ENCODE measurements at places on chromosomes 5 and 9.

DNA sequence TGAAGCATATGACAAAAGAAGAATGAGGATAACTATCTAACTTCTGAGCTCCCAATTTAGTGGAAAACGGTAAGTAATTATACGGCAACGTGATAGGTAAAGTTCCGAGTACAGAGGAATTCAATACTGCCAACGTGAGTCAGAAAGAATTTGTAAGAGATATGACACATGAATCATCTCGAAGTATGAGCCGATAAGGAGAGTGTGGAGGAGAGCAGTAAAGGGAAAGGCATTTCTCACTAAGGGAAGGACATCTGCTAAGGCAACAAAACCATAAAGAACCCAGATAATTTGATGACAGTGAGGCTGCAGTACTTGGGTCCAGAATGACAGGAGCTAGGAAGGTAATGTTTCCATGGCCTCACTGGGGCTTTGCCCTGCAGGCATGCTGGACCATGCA lies 11.0 kb downstream of the MPDZ start:
- no peak for DNase-seq

GRCh38 chr5:13524936-13525335 lies 419.6 kb downstream of the DNAH5 start:
- DNase-seq, result no peak

GRCh38 chr5:80600943-80601693 lies 31.0 kb upstream of the ANKRD34B start:
- no peak for DNase-seq

DNA sequence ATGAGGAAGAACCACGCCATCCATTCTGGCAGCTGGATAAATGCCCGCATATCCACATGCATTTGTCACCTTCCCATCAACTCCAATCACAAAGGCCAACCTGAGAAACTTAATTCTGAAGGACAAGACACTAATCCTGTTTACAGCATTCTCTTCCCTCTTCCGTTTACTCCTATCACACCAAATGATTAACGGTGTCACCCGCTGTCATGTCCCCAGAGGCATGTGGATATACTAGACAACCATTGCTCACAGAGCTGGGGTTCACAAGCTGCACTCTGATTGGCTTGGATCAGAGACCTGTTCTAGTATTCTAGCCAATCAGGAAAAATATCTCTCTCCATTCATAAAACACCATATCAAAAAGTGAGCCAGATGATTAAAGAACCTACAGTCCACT lies 3.6 kb downstream of the MACROH2A1 start:
- no peak for DNase-seq

DNA sequence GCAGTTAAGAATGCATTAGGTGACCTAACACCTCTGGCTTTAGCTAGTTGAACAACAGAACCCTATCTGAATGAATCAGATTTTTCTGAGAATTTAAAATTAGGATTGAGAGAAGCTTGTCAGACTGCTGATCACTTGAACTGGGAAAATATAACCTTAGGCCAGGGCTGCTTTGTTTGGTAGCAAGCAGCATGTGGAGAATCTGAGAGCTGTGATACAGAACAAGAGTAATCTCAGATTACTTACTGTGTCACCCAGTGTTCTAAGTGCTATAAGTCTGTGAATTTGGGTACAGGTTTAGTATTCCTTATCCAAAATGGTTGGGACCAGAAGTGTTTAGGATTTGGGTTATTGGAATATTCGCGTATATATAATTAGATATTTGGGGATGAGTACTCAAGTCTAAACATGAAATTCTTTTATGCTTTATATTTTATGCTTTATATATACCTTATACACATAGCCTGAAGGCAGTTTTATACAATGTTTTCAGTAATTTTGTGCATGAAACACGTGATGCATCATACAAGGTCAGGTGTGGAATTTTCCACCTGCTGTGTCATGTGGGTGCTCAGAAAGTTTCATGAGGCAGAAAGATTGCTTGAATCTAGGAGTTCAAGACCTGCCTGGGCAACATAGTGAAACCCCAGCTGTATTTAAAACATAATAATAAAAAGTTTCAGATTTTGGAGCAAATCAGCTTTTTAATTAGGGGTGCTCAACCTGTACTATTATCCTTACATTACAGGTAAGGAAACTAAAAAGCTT lies 8.3 kb upstream of the CHD1 start:
- no peak for DNase-seq

- DNase-seq, result no peak
Measured at GRCh38 chr5:66198837-66199236, 54.7 kb downstream of the SREK1 start.

GRCh38 chr5:171848006-171848405 lies 62.4 kb downstream of the SMIM23 start:
- no peak for DNase-seq

- no peak for DNase-seq
Measured at GRCh38 chr9:98809311-98810101, 2.0 kb downstream of the GALNT12 start.

DNA sequence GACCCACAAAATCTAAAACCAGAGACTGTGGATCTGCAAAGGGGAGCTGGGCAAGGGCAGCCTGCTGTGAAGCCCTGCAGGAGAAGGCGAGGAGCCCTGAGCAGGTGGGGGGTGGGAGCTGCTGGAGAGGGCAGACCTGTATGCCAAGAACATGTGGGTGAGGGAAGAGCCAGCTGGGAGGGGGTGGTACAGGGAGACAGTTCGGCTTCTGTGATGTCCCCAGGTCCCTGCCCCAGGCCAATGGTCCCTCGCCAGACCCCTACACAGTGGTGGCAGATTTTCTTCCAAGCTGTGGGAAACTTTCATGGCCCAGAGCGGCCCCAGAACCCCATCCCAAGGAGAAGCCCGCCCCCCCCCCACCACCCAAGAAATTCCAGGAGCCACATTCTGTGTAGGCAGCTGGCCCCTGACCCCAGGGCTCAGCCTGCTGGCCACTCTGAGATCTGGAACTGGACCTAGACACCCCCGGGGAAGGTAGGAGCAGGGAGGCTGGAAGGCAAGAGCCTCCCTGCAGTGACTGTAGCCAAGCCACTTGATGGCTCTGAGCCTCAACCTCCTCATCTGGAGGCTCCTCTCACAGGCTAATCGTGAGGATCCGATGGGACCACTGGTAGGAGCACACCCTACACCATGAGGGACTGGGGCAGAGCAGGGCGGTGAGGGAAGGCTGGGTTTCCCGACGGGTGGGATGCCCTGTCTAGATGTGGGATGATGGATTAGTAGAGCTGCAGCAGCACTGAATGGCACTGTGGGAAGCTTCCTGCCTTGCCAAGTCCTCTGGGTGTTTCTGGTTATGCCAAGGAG lies 22.6 kb upstream of the CSF1R start:
- DNase-seq, result no peak

DNA sequence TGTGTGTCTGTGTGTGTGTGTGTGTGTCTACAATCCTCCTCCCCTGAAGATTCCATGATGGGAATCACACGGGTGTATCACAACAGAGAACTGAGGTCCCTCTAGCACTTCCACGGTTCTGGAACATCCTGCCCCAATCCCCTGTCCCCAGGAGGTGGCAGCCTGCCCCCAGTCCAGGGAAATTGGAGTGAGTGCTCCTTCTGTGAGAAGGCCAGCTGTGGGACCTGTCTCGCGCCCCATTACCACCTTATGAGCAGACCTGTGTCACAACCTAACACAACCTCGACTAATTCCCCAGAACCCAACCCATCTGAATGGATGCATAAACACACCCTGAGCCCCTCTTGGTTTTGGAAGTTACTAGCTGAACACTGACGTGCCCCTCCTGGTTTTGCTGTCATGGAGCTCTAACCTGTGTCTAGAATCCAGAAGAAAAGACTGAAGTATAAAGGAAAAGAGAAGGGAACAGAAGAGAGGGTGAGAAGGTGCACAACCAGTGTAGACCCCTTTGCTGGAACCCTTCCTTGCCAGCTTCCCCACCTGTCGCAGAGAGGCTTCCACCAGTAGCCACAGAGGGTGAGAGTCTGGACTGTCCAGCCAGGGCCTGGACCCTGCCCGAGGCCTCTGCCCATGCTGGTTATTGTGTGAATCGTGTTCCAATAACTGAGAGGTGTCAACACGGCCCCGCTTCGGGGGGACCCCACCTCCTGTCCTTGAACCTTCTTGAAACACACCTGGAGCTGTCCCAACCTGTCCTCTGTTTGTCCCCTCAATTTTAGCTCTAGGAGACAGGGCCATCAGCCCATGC lies 3.4 kb downstream of the BTNL9 start:
- no peak for DNase-seq

- no peak for DNase-seq
Measured at GRCh38 chr5:154446195-154447088, 645 bp downstream of the SAP30L start.

DNA sequence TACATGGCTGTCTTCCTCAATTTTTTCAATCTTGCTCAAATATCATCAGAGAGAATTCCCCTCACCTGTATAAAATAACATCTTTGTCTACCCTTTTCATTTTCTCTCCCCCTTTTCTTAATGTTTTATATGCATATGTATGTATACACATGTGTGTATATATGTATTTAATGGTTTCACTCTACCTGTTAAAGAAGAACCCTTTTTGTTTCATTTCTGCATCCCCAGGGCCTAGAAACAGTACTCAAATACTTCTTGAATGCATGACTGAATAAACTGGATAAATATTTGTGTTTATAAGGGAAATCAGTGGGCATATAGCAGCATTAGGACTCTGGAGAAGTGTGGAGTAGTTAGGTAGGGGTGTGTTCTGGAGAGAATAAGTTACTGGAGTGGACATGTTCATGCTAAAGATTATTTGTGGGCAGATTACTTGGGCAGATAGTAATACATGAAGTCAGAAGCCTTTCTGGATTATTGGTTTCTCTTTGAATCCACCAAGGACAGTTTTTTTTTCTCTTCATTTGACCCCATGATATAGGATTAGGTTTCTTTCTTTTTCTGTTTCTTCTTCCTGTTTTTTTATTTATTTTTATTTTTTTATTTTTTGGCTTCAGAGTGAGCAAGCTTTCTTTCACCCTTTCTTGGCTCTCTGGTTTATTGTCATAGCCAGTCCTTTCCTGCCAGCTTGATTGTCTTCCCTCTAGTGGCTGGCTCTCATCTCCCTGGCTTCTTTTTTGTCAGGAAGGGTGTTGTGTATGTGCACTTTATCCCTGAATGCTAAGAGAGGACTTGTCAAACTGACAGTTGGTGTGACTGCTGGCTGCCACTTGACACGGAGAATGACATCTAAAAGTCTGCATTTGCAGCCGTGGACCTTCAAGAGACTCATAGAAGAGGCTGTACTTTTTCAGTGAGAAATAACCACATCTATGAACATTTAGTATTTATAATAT lies 89.3 kb downstream of the ZCCHC7 start:
- DNase-seq, result no peak

- no peak for DNase-seq
Measured at GRCh38 chr9:131810351-131811170, 70.7 kb upstream of the RAPGEF1 start.

DNA sequence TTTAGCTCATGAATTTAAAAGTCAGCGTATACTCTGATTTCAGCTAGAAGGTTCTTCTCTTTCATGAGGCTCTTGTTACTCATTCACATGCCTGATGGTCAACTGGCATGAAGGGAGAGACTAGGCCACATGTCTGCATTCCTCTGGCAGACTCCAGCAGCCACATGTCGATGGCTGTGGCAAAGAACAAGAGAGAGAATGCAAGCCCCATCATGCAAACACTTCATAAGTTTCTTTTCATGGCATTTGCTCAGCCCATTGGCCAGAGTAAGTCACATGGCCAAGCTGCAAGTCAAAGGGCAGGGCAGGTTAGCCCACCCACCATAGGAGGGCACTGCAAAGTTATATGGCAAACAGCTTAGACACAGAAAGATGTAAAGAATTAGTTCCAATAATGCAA lies 5.4 kb downstream of the KCNV2 start:
- DNase-seq, result no peak

DNA sequence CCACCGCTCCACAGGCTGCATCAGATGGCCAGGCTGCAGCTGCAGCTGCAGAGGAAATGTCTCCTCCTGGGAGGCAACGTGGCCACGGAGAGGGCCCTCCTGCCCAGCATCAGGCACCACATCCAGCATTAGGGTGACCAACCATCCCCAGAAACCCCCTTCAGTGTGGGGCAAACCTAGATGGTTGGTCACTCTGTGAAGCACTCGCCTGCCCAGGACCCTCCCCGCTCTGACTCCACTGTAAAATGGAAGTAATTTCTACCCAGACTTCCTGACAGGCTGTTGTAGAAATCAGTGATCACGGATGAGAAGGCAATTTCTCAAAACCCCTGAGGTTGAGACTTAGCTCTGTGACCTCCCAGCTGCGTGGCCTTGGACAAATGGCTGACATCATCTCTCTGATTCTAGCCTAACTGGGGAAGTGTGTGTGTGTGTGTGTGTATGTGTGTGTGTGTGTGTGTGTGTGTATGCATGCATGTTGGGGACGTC lies 31.6 kb downstream of the B4GALT1 start:
- DNase-seq, result no peak

Data from activated naive CD8-positive, alpha-beta T cell treated with anti-CD3 and anti-CD28 coated beads, Interleukin-2, amount 50 U/mL, for 16 hours (primary cell).